IMR-90 (cell line): ENCODE measurements at places on chromosomes 6 and 20. TPM values are rescaled to one million over a fixed set of nuclear protein-coding genes. Genes with fewer than 3 reads are reported as not detected.

The NMBR gene
- polyA plus RNA-seq, result not detected in 2 replicates

DNA sequence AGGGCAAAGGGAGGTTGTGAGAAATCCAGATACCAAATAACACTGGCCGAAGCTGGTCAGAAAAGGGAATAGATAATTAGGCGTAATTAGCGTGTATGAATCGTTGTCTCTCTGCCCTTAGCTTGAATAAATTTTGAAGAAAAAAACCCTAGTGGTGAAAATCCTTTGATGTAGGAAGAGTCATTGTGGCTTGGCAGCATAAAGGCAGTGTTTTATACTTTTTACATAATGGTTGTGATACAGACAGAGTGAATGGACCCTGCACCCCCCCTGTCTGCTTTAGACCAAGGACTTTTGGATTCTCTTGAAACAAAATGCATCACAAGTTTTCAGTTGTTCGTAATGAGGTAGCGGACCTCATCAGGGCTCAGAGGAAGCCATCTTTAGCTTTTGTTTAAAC, 126.5 kb downstream of the AFG1L start:
- no peak for DNase-seq

The FNDC11 gene
- 1.0 and 1.6 TPM in 2 replicates for polyA plus RNA-seq

DNA sequence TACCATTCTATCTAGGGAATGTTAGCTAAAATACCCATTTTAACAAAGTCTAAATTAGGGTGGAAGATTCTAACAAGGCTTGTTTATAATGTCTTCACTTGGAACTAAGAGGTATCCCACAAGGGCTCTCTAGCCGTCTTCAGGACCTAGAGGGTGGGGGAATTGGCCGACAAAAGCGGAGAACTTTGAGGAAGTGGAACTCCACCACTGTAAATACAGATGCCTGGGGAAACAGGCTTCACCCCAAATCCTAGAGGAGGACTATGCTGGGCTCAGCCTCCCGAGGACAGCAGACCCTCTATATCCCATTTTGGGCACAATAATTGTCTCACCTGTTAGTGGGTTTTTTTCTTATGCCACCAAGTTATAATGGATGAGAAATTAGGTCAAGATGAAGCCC, 58.0 kb upstream of the TFB1M start:
- no peak for DNase-seq

DNA sequence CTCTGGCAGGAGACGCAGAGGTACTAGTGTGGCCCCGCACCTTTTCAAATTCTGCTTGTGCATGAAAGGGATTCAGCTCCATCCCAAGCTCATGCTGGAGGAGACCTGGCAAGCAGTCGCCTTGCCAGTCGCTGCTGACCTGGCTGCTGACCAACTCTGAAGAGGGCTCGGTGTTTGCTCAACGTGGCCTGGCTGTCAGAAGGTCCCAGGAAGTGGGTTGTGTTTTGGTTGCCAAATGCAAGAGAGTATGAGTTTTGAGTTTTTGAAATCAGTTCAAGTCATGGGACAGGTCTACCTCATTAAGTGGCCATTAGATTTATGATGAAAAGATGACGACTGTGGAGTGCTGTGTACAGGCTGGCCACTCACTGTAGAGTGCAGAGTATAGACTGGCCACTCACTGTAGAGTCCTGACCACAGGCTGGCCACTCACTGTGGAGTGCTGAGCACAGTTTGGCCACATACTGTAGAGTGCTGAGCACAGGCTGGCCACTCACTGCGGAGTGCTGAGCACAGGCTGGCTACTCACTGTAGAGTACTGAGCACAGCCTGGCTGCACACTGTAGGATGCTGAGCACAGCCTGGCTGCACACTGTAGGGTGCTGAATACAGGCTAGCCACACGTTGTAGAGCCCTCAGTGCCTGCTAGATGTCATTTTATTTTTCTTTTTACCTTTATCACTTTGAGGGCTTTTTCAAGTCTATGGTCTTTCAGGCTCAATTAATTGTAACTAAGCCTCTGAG, 193.9 kb downstream of the ZNF217 start:
- no peak for DNase-seq

- no peak for DNase-seq
These were observed 14.1 kb upstream of the THBD start for GRCh38 chr20:23063581-23063980.

GRCh38 chr20:37457921-37458320, 63.1 kb upstream of the NNAT start:
- DNase-seq, result no peak

The STMN3 gene
- polyA plus RNA-seq, result 62.3 and 67.4 TPM in 2 replicates
